ENCODE measurements at places on chromosomes 11 and 22. TPM values are rescaled to one million over a fixed set of nuclear protein-coding genes. Genes with fewer than 3 reads are reported as not detected.

DNA sequence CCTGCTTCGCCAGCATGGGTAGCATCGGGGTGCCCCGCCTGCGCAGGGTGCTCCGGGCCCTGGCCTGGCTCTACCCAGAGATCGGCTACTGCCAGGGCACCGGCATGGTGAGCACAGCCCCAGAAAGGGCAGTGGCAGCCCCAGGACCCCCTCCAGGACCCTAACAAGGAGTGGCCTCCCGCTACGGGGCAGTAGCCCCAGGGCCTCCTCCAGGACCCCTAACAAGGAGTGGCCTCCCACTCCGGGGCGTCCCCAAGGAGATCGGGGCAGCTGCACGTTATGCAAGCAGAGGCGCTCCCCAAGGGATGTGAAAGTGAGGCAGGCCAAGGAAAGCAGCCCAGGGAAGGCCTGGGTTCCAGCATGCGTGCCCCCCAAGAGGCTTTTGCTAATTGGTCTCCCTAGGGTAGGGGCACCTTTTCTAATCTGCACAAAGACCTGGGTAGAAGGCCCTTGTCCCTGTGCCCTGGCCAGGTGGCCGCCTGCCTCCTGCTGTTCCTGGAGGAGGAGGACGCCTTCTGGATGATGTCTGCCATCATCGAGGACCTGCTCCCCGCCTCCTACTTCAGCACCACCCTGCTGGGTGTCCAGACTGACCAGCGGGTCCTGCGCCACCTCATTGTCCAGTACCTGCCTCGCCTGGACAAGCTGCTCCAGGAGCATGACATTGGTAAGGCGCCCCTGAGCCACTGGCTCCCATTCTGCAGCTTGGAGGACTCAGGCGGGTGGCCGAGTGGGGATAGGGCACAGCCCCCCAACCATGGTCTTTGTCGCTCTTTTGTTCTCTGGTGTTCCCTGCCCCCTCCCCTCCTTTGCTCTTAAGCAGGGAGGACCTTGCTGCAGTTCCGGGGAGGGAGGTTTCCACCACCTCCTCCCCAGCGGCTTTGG, 35.0 kb downstream of the SGSM3 start:
- no peak for DNase-seq

DNA sequence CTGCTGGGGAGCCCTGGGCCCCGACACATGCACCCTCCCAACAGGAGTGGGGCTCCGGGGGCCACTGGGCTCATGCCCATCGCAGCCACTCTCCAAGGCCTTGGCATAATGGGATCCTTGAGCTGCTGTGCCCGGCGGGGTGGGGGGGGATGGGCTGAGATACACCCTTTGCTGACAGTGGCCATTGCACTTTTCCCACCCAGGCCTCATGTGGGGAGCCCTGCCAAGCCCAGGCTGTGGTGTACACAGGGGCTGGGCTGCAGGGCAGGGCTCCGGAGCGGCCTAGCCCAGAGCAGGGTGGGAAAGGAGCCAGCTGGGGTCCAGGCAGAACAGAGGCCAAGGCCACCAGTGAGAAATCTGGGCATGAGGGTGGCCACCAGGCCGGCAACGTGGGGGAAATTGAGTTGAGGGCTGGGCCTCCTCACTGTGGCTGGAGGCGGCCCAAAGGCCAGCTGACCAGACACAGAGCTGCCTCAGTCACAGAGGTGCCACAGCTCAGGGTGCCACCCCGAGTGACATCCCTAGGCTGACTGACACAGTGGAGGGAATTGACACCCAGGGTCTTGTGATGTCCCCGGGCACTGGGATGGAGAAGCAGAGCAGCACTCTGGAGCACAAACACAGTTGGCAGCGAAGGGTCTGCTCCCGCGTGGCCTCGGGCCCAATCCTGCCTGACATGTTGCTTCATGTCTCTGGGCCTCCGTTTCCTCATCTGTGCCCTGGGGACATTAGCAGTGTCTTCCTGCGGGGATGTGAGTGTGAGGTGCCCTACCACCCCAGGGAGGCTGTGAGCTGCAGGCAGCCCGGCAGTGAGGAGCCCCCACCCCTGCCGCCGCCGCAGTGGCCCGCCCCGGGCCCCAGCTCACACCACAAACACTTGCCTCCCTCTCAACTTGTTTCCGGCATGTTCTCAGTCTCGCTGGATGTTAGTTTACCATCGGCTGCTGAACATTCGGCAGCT, 30.4 kb downstream of the RTN4R start:
- no peak for DNase-seq

DNA sequence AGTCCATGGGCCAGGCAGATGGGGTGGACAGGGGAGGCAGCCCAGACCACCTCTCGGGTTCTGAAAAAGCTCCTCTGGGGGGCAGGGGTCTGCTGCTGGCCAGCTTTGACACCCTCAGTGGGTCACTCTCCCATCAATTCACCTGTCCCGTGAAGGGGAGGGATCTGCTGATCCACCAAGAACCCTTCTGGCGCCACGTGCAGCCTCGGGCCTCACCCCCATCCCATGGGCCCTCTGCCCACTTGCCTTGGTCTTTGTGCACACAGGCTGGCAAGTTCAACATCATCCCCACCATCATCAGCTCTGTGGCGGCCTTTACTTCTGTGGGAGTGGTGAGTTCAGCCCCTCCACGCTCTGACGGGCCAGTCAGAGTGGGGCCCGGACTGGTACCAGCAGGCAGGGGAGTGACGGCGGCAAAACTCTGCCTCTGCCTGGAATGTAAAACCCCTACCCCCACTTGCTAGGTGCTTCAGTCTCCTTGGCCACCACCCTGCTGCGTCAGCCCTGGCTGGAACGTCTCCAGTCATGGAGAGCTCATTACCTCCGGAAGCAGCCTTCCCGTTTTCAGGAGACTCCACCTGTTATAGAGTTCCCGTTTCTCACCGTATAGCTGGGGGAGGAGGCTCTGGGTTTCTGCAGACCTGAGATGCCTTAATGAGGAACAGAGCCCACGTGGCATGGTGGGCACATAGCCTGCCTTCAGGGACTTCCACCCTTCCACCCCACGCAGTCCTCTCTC, 12.7 kb downstream of the PRG3 start:
- no peak for DNase-seq

Gene GVQW3
- 5.4 TPM for polyA plus RNA-seq

DNA sequence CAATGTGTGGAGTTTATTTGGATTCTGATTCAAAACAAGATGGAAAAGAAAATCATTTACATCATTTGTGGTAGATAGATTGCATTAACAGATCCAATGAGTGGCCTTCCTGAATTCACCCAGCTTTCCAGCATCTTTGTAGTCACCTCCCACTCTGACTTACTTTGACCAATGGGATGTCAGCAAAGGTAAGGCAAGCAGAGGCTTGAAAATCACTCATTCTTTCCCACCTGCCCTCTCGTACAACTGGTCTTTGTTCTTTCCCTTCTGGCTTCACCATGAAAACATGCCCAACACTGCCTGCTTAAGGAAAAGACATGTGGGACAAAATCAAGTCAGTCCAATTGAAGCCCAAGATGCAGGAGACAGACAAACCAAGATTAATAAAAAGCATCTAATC, 202.1 kb downstream of the TTC28 start:
- DNase-seq = no peak

Gene PPP6R3
- 38.7 TPM for polyA plus RNA-seq

GRCh38 chr11:39990421-39990831, 1469.0 kb downstream of the LRRC4C start:
- peak; percentile 30 for DNase-seq

Gene HDAC10
- 53.1 TPM for polyA plus RNA-seq

GRCh38 chr11:116033931-116034553, 529.8 kb upstream of the CADM1 start:
- no peak for DNase-seq

GRCh38 chr11:83156996-83157593, at the start of gene PCF11:
PCF11 (plus strand) TSS chr11:83157131; CDS start chr11:83157440, 309 bp downstream.
- no peak for DNase-seq

GRCh38 chr22:24706054-24706453, 68.5 kb downstream of the PIWIL3 start:
- DNase-seq = no peak

Gene CSRP3
- 1.3 TPM for polyA plus RNA-seq

GRCh38 chr11:9280655-9281301, 15.6 kb upstream of the DENND5A start:
- no peak for DNase-seq

DNA sequence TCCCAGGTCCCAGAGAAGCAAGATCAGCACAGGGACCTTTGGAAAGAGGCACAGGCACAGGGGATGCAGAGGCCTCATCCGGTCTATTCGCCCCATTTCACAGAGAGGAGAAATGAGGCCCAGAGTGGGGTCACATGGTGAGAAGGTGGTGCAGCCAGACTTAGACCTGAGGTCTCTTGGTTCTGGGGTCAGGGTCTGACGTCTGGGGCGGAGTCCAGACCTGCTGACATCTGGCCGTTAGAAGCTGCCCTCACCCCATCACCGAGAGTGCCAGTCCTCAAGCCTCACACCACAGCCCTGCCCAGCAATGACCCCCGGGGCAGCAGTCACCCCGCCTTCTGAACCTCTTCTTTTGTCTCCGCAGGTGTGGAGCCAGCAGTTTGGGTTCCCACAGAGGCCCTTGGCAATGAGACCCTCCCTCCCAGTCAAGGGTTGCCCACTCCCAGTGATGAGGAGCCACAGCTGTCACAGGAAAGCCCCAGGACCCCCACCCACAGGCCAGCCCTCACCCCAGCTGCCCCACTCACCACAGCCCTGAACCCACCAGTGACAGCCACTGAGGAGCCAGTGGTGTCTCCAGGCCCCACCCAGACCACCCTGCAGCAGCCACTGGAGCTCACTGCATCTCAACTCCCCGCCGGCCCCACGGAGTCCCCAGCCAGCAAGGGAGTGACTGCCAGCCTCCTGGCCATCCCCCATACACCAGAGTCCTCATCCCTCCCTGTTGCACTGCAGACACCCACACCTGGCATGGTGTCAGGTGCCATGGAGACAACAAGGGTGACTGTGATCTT, 62.4 kb downstream of the OTOG start:
- DNase-seq = no peak

DNA sequence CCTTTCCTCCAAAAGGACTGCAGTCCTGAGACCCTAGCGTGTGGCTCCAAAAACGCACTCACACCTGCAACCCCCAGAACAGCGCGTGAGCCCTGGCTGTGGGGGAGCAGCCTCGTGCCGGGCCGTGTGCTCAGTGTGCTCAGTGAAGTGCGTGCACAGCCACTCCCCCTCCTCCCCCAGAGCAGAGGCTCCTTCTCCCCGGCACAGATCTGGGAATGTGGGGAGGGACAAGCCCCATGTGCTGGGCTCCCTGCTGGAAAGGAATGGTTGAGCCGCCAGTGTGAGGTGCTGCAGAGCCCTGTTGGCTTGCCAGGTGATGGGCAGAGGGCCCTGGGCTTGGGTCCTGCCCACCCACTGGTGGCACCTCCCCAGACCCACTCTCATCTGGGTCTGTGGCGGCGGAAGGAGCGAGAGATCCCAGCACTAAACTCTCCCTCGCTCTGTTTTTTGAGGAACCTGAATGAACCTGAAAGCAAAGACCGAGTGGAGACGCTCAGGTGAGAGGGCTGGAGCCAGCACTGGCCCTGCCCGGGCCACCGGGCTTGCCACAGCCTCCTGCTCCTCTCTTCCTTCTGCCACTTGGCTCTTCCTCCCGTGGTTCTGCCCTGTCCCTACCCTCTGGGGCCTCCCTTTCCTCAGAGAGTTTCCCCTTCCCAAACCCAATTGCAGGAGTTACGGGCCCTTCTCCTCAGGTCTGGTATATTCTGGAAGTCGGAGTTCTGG, 9.0 kb downstream of the RCOR2 start:
- no peak for DNase-seq

Gene SLC39A13
- polyA plus RNA-seq = 10.0 TPM

- no peak for DNase-seq
Measured at GRCh38 chr11:116927163-116927974, 89.9 kb upstream of the APOA1 start.

DNA sequence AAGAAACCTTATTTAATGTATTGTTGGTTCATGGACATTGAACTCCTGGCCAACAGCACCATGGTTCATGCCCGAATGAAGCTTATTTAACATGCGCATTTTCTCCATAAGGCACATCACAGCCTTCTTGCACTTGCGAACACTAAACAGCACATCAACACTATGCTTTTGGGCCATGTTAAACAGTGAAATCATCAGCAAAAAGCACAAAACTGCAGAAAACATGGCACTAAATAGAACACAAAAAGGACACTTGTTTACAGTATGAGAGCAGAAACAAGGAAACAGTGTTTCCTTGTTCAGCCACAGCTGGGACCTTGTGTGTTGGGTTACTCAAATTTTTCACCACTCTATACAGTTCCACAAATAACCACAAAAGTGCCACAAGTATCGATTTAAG, 122.3 kb downstream of the MSANTD4 start:
- DNase-seq = no peak

- DNase-seq = no peak
Measured at GRCh38 chr11:17714356-17714854, 5.0 kb upstream of the MYOD1 start.

GRCh38 chr11:76772100-76772782, 10.9 kb upstream of the TSKU start:
- DNase-seq = peak; percentile 87

Gene THY1
- 52.5 TPM for polyA plus RNA-seq

GRCh38 chr22:32882360-32882755, 80.9 kb downstream of the TIMP3 start:
- DNase-seq = no peak

Gene LRRC4C
- polyA plus RNA-seq = not detected

Gene GRM5
- polyA plus RNA-seq = not detected

Gene FREY1
- not detected for polyA plus RNA-seq

DNA sequence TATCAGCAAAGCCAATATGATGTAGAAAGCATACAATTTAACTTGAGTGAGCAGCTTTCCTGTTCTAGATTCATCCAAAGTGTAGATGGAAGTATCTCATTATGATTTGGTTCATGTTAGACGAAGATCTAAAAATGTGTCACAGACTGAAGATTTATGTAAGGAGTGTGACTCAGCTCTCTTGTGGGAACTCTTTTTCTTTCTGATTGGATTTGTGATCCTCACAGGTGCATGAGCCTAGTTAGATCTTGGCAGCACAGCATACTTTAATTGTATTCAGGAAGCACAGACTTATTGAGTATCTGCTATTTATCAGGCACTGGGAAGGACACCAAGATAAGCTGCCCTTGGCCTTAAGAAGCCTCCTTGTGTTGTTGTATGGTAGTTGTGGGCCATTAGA, 147.1 kb downstream of the C11orf91 start:
- DNase-seq = peak; percentile 29

Gene MYBPC3
- polyA plus RNA-seq = 0.03 TPM

- DNase-seq = no peak
Measured at GRCh38 chr11:69494851-69495250, 13.4 kb downstream of the LINC01488 start.

All from small intestine (tissue), 16 donors.